ENCODE measurements at places on chromosomes 2 and 18. TPM values are rescaled to one million over a fixed set of nuclear protein-coding genes. Genes with fewer than 3 reads are reported as not detected.

- DNase-seq, result no peak
These were observed 2.4 kb downstream of the RBKS start for GRCh38 chr2:27887830-27888229.

DNA sequence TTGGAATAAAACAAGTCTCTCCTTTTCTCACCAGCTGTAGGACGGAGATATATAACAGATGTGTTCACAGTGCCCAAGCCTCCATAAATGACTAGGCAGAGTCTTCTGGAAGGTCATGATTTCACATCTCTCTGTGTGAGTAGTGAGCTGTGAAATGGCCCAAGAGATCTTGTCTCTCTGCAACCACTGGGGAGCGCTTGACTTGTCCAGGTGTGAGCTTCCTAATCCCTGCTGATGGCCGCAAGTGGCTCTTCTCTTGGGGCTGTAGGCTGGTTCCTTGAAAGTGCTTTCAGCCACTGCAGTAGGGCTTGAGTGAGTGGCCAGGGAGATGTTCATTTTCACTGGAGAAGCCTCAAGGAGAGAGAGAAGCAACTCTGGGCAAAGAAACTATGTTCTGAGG is 38.1 kb upstream of the OTOS start:
- no peak for DNase-seq

- DNase-seq, result no peak
These were observed 82.0 kb downstream of the STK39 start for GRCh38 chr2:168165397-168165796.

DNA sequence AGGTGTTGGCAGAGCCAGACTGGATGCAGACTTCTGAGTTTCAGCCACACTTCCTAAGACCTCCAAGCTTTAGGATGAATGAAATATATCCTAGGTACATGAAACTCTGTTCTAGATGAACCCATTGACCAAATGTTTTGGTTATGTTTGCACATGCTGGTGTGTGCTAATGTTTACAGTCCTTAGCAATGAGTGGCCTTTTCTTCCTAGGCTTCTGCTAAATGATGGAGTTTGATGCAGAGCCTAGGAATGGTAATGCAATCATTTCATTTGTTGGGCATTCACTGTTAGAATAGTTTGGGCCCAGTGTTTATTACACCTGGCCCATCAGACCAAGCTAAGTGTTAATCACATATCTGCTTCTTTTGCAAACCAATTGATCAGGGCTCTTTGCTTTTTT is 464.7 kb downstream of the MEIS1 start:
- no peak for DNase-seq

GRCh38 chr2:152499896-152500735 is 165.1 kb downstream of the FMNL2 start:
- no peak for DNase-seq

GRCh38 chr2:205076405-205076804 is 531.1 kb downstream of the PARD3B start:
- DNase-seq, result no peak

GRCh38 chr2:108304975-108305374 is 16.3 kb downstream of the SULT1C2 start:
- DNase-seq, result no peak

GRCh38 chr2:3168230-3168891 is 209.3 kb downstream of the EIPR1 start:
- peak; percentile 24 for DNase-seq

GRCh38 chr2:196176142-196176738 is 4.9 kb upstream of the STK17B start:
- DNase-seq, result no peak

- DNase-seq, result no peak
These were observed 79.3 kb downstream of the NRXN1 start for GRCh38 chr2:50952596-50952995.

- no peak for DNase-seq
These were observed 169.6 kb upstream of the SIX2 start for GRCh38 chr2:45178854-45179253.

DNA sequence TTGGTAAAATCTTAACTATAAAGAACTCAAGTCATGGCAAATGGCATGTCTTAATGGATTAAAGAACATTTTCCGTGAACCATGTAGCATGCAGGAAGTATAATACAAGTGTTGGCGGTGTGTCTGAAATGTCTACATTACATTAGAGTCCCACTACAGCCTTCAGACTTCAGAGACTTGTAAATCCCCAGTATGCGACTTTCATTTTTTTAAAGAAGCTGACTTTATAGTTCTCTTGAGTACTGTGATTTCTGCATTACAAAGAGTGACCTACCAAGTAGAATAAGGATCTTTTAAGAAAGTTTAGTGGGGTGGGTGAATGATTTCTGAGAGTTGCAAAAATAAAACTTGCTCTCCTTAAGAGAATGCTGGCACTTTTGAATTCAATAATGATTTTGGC is 140.7 kb upstream of the FN1 start:
- no peak for DNase-seq

- DNase-seq, result no peak
These were observed 80.1 kb upstream of the NFATC1 start for GRCh38 chr18:79315596-79315995.

DNA sequence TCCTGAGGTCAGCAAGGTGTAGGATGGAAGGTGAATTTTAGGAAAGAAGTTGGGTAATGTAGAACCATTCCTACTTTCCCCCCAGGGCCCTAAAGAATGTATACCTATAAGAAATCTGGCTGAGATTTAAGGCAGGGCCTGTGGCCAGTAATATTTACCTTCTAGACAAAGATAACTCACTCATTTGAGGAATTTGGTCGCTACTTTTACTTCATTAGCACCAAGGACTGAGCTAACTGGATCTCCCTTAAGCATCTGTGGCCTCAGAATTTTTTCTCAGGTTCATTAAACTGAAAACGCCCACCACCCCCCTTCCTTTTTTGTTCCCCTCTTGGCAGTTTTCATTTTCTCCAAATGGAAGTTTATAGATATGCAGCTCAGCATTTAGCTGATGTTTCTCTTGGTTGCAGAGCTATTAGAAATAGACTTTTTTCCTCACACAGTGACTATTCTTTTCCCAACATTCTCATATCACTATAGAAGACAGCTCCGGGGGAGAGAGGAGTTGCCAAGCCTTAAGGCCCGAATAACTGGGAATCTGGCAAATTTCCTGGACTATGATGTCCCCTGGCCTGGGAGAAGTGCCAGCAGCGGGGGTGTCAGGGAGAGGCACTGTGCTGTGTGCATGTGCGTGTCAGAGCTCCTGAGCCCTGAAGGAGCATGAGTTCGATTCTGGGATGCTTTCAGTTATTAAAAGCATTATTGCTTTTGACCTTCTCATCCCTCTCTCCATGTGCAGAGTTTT is 310.9 kb downstream of the PRKCE start:
- DNase-seq, result peak; percentile 82

DNA sequence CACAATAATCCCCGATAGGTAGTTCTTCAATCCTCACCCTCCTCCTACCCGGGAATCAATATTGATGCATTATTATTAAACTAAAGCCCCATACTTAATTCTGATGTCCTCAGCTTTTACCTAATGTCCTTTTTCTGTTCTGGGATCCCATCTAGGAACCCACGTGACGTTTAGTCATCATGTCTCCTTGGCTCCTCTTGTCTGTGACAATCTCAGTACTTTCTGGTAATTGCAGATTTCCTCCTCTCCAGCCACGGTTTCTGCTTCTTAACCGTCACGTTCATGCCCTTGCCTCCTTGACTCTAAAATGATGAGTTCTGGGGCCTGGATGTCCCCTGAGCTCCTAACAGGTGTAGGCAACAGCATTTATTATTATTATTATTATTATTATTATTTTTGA is 2.9 kb upstream of the DGKD start:
- no peak for DNase-seq

DNA sequence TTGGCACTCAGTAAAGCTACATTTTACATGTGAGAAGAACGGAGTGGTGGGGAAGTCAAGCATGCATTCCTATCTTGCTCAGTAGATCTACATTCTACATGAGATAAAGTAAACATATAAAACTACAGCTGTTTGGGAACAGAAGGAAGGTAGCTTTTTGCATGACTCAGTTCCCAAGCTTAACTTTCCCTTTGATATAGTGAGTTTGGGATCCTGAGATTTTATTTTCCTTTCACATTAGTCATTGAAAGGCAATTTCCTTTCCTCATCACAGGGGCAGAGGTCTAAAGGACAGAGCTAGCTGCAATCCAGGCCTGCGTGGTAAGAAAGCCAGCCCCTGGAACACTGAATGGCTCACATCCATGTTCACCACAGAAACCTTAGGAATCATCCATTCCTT is 257.2 kb downstream of the SRBD1 start:
- no peak for DNase-seq

DNA sequence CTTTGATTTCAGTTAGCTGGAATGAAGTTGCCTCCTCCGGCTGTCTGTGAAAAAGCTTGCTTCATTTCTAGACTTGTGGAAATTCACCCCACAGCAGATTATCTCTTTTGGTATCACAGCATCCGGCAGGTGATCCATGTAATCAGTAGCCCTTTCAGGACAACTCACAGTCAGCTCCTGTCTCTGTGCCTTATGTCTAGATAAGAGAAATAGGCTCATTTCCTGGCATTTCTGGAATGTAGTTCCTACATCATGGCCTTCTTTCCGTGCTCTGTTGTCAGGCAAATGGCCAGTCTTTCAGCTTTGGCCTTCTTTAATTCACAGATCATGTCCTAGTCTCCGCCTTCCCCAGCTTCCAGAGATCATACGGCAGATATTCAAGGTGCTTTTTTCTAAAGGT is 455.4 kb downstream of the NUP35 start:
- DNase-seq, result no peak

GRCh38 chr2:191560411-191560980 is 117.4 kb upstream of the NABP1 start:
- no peak for DNase-seq

- DNase-seq, result no peak
These were observed 54.3 kb upstream of the RMDN2 start for GRCh38 chr2:37870829-37871228.

DNA sequence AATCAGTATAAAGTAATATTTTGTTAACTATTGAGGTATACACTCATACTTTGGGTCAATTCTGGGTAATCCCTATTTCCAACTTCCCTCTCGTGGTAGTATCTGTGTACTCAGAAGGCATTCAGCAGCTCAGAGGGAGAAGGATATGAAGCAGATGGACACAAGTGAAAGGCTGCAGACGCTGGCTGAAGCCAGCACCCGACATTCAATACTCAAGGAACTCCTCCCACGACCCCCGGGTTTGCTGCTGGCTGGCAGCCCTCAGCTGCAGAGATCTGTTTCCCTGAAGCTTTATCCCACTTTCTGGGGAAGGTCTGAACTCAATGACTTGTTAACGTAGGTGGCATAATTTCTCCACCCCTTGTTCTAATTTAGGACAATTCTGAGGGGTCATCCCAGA is 847.3 kb upstream of the SOX11 start:
- DNase-seq, result no peak

DNA sequence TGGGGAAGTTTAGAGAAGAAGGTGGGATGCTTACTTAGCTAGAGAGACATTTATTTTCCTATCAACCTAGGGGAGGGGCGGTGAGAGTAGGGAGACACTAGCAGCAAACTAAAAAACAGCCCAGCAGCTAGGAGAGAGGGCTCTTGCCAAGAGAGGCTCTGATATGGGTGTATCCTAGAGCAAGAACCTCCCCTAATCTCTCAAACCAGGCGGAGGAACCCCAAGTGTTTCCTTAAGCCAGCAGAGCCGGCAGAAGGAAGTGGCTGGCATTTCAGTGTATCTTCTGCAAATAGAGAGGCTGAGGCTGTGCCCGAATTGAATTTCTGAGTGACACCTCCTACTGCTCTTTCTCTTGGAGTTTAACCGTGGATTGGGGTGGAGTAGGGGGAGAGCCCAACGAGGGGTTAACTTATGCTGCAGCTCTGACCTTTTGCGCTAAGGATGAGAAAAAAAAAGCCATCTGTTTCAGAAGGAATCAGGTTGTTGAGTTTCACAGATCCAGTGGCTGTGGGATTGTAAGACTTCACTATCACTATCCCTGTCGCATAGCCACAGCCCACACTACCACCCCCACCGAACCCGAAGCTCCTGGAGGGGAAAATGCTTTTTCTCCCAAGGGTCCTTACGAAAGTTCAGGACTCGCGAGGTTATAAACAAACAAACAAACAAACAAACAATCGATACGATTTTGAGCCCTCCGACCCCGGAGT is 1.4 kb downstream of the ST8SIA5 start:
- DNase-seq, result no peak

- DNase-seq, result no peak
These were observed 322.9 kb downstream of the DYSF start for GRCh38 chr2:71776227-71776626.

- peak; percentile 61 for DNase-seq
These were observed 896 bp downstream of the CACNB4 start for GRCh38 chr2:152097801-152098495.

DNA sequence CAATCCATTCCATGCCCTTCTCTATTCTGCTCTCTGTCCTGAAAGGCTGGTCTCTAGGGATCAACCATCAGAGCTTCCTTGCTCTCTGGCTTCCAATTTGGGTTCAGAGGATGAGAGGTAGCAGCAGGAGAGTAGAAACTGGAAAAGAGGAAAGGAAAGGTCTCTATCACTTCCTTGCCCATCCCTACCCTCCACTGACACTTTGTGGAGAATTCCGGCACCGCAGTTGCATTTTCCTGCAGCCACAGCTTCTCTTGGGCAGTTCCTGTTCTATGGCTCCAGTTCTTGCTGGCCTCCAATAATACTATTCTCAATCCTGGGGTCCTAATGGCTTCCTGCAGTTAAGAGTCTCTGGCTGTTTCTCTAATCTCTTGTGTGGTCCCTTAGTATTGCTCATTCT is 13.3 kb upstream of the IMPACT start:
- DNase-seq, result no peak

DNA sequence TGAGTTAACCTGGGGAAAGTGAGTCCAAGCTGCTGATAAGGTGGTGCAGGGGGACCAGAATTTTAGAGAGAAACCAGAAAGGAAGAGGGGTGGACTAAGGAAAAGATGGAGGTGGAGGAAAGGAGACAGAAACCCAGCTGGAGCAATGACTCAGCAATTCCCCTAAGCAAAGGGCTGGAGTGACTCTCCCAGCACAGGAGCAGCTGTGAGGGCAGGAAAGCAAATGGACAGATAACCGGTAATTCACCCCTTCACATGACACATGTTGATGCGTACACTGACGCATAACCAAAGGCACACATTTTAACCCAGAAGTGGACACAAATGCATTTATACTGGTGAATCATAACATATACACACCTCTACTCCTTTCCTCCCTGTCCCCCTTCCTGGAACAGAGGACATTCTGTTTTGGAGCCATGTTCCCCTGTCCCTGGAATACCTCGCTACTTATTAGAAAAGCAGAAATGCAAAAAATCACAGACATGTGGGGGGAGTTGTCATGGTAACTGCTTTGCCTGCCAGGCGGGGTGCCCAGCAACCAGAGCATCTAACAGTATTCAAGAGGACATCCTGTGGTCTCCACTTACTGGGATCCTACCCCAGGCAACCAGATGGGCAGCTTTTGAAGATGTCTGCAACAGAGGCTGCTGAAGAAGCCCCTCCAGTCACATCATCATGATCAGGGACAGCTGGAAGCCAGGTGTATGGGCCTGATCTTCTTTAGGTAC is 4.7 kb downstream of the CDK5R2 start:
- no peak for DNase-seq

GRCh38 chr2:66122516-66122915 is 312.4 kb upstream of the MEIS1 start:
- DNase-seq, result no peak

- DNase-seq, result no peak
These were observed 274.1 kb upstream of the SLC8A1 start for GRCh38 chr2:40725950-40726349.

Gene LYPD1
- total RNA-seq, result not detected

Gene FAM237A
- total RNA-seq, result not detected

Gene NT5DC4
- total RNA-seq, result not detected

Gene DDX18
- 22.1 TPM for total RNA-seq

Gene OSBPL1A
- total RNA-seq, result 79.9 TPM

Gene NR4A2
- total RNA-seq, result 1.5 TPM

Gene TFPI
- 24.3 TPM for total RNA-seq

Gene ZNF516
- 12.6 TPM for total RNA-seq

Gene TPO
- total RNA-seq, result 7.0 TPM

Gene CMPK2
- 2.7 TPM for total RNA-seq

Gene RFTN2
- total RNA-seq, result 4.4 TPM

All from Right ventricle myocardium superior (tissue), 1 donor.